ENCODE measurements at places on chromosomes 6 and 20. TPM values are rescaled to one million over a fixed set of nuclear protein-coding genes. Genes with fewer than 3 reads are reported as not detected.

CRISP3 gene
- not detected for total RNA-seq

PAX1 gene
- total RNA-seq = not detected

TBC1D32 gene
- 4.8 TPM for total RNA-seq

LGSN gene
- not detected for total RNA-seq

SEL1L2 gene
- total RNA-seq = not detected
